ENCODE measurements at places on chromosomes 2 and 18. TPM values are rescaled to one million over a fixed set of nuclear protein-coding genes. Genes with fewer than 3 reads are reported as not detected.

GRCh38 chr2:230903231-230904150, 21.6 kb downstream of the GPR55 start:
- H3K27ac ChIP-seq: no peak overlapping the region
- no peaks in the 10 kb centered on the region for H3K36me3 ChIP-seq
- no peak overlapping the region for H3K4me3 ChIP-seq

GRCh38 chr2:76296438-76296837, 585.7 kb upstream of the GCFC2 start:
- DNase-seq: no peak
- no peak overlapping the region for H3K4me3 ChIP-seq
- H3K36me3 ChIP-seq: no peaks in the 10 kb centered on the region
- no peaks in the 10 kb centered on the region for H3K27me3 ChIP-seq

- H3K4me3 ChIP-seq: no peak overlapping the region
- DNase-seq: no peak
- no peaks in the 10 kb centered on the region for H3K27me3 ChIP-seq
- peaks cover 1% of the 10 kb centered on the region for H3K36me3 ChIP-seq
- H3K27ac ChIP-seq: no peak overlapping the region
Observed at GRCh38 chr2:231235217-231235616, 36.8 kb downstream of the ARMC9 start.

DNA sequence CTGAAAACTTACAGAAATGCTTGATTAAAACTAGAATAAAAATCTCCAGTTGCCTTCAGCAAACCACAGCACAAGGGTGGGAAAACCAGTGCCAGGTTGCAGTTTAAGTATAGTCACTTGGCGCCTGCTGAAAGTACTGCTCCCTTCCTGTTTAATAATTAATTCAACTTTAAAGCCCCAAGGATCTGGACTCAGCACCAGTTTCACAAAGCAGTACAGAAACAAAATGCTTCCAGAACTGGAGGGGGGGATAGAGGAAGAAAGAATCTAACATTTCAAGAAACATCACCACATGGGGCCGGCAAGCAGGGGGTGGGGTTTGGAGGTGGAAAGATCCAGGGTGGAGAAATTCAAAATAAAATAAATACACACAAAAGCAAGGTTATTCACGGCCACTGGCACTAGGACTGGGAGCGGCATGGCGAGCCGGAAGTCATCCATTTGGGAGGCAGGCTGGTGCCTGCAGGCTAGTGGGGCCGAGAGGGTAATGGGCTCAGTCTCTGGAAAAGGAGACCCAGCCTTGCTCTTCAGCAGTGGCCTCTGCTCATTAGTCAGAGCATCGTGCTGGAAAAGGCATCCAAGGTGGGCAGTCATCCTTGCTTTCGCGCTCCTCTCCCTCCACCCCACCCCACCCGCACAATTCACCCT, 85.8 kb downstream of the POU3F3 start:
- no peak overlapping the region for H3K4me3 ChIP-seq
- no peaks in the 10 kb centered on the region for H3K36me3 ChIP-seq
- DNase-seq: no peak
- H3K4me1 ChIP-seq: no peaks in the 10 kb centered on the region

GRCh38 chr18:61975526-61976326, 82.9 kb upstream of the RNF152 start:
- no peak overlapping the region for H3K27ac ChIP-seq
- no peaks in the 10 kb centered on the region for H3K27me3 ChIP-seq
- H3K36me3 ChIP-seq: no peaks in the 10 kb centered on the region
- H3K4me1 ChIP-seq: no peaks in the 10 kb centered on the region
- no peak for DNase-seq

DNA sequence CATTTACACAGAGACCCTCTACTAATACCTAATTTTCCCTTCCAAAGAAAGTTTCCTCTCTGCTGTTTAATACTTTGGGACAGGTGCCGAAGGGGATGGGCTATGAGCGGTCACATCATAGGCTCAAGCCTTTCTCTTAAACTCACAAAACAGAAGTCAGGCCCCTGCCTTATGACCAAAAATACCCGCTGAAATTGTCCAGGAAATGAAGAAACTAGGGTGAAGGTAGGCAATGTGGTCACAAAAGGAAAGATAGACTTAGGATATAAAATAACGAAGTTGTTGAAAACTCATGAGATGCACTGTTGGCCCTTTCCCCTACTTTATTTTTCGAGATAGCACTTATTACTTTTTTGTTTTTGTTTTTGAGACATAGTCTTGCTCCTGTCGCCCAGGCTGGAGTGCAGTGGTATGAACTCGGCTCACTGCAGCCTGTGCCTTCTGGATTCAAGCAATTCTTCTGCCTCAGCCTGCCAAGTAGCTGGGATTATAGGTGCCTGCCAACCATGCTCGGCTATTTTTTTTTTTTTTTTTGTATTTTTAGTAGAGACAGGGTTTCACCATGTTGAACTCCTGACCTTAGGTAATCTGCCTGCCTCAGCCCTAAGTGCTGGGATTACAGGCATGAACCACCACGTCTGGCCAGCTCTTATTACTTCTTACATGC, 16.3 kb downstream of the SLC8A1 start:
- no peak for DNase-seq
- no peaks in the 10 kb centered on the region for H3K36me3 ChIP-seq
- H3K4me1 ChIP-seq: peaks cover 48% of the 10 kb centered on the region
- H3K4me3 ChIP-seq: no peak overlapping the region

The CRYGD gene
- not detected for polyA plus RNA-seq

- no peaks in the 10 kb centered on the region for H3K27me3 ChIP-seq
- no peaks in the 10 kb centered on the region for H3K36me3 ChIP-seq
- DNase-seq: no peak
- peak overlapping the region; percentile 85 for H3K27ac ChIP-seq
- H3K4me3 ChIP-seq: peak overlapping the region; percentile 13
Observed at GRCh38 chr2:160411167-160411566, 82.4 kb downstream of the RBMS1 start.

The ACVR1 gene
- polyA plus RNA-seq: 25.5 TPM

The TUBB8B gene
- polyA plus RNA-seq: 0.30 TPM

- H3K4me1 ChIP-seq: peaks cover 9% of the 10 kb centered on the region
- H3K4me3 ChIP-seq: no peak overlapping the region
- H3K27ac ChIP-seq: no peak overlapping the region
- no peaks in the 10 kb centered on the region for H3K36me3 ChIP-seq
Observed at GRCh38 chr2:178366412-178366811, 84.6 kb downstream of the PRKRA start.

DNA sequence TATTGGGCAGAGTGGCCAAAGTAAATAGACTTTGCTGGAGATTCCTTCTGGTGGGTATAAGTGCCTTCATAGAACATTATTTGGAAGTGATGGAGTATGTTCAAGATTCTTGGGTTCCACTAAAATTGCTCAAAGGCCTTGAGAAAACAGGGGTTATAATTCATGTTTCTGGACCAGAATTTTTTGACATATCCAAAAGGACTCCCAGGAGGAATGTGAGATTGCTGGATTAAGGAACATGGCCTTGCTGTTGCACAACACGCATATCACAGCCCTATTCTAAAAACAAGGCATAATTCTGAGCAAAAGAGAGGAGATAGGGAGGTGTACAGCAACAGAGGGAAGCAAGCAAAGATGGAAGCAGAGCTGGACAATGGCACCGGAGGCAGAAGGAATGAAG, 111.7 kb upstream of the TNP1 start:
- no peak overlapping the region for H3K27ac ChIP-seq
- H3K4me1 ChIP-seq: no peaks in the 10 kb centered on the region
- DNase-seq: no peak
- peaks cover 4% of the 10 kb centered on the region for H3K27me3 ChIP-seq
- H3K4me3 ChIP-seq: no peak overlapping the region

GRCh38 chr2:54469484-54470053, 13.4 kb downstream of the SPTBN1 start:
- no peak overlapping the region for H3K4me3 ChIP-seq
- H3K4me1 ChIP-seq: peaks cover 10% of the 10 kb centered on the region
- DNase-seq: no peak
- H3K27ac ChIP-seq: no peak overlapping the region

The NMUR1 gene
- polyA plus RNA-seq: not detected

The FBXO48 gene
- polyA plus RNA-seq: 1.9 TPM

The SERPINE2 gene
- polyA plus RNA-seq: 1,210 TPM

DNA sequence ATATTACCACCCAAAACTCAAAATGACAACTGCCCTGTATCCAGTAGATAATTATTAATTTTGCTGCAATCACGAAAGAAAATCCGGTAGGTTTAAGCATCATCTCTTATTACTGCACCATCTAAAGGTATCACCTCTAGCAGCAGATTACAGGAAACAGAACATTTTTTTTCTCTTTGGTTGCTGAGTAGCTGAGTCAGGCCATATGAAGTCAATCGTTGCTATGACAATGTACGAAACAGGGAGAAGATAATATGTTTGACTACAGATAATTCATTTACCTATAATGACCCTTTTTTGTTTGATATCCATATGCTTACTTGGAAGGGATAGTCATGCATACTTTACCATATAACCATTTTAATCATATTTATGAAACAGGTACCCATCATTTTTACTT, 831.6 kb upstream of the CHAC2 start:
- H3K36me3 ChIP-seq: no peaks in the 10 kb centered on the region
- no peaks in the 10 kb centered on the region for H3K27me3 ChIP-seq
- H3K4me1 ChIP-seq: peaks cover 12% of the 10 kb centered on the region
- DNase-seq: no peak

The HOXD11 gene
- not detected for polyA plus RNA-seq

DNA sequence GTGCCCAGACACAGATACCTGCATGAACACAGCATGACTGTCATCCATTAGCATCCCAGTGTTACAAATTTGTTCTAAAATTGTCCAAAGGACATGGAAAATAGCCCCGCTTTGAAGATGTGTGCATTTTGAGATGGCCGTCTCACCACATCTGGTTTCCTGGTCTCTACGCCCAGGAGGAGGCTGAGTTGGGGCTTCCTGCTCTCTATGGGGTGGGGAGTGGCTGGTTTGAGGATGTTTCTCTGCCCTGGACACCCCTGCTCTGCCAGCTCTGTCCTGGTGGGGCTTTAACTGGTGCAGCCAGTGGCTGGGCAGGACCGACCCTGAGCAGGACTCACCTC, 74.6 kb upstream of the SMAD7 start:
- H3K36me3 ChIP-seq: no peaks in the 10 kb centered on the region
- H3K27ac ChIP-seq: no peak overlapping the region
- H3K4me3 ChIP-seq: no peak overlapping the region
- DNase-seq: no peak

DNA sequence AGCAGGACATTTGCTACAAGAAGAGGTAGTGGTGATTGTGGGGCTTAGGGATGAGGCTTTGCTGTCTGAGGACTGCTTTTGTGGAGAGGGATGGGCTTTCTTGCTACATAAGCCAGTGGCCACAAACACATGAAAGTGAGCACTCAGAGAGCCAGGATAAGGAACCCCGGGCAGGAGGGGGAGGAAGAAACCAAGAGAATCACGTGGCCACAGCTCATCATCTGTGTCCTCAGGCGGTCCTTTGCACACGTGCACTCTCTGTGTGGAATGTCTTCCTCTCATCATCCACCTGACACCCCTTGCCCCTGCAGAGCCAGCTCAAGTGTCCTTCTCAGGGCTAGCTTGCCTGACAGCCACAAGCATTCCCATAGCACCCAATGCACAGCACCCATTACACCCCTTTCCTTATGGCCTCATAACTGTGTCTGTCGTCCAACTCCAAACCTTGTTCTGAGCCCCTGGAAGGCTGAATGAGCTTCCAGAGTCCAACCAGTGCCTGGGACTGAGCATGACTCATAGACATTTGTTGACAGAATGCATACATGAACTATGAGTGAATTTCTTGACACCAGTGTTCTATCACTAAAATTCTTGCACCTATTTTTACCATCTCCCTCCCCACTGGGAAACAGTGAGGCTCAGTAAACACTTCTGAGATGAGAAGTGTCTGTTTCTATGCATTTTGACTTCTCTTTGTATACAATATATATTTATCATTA, 398.3 kb downstream of the ALK start:
- no peaks in the 10 kb centered on the region for H3K27me3 ChIP-seq
- no peaks in the 10 kb centered on the region for H3K4me1 ChIP-seq
- peak; percentile 4 for DNase-seq
- H3K27ac ChIP-seq: no peak overlapping the region

The ATP8B1 gene
- polyA plus RNA-seq: 14.6 TPM

The TEX44 gene
- not detected for polyA plus RNA-seq

- no peak overlapping the region for H3K4me3 ChIP-seq
- H3K36me3 ChIP-seq: no peaks in the 10 kb centered on the region
- no peaks in the 10 kb centered on the region for H3K4me1 ChIP-seq
- no peak overlapping the region for H3K27ac ChIP-seq
- no peak for DNase-seq
Observed at GRCh38 chr2:18395555-18395954, 164.9 kb downstream of the RDH14 start.

GRCh38 chr2:235463893-235464292, 29.9 kb upstream of the AGAP1 start:
- H3K36me3 ChIP-seq: no peaks in the 10 kb centered on the region
- no peak for DNase-seq
- no peaks in the 10 kb centered on the region for H3K4me1 ChIP-seq
- H3K27me3 ChIP-seq: no peaks in the 10 kb centered on the region

The C18orf54 gene
- polyA plus RNA-seq: 5.1 TPM

GRCh38 chr2:10814571-10815331, 2.2 kb upstream of the PDIA6 start:
- peaks cover 13% of the 10 kb centered on the region for H3K27me3 ChIP-seq
- no peak for DNase-seq
- H3K27ac ChIP-seq: no peak overlapping the region
- H3K36me3 ChIP-seq: peaks cover 8% of the 10 kb centered on the region
- H3K4me3 ChIP-seq: no peak overlapping the region

The ALPI gene
- polyA plus RNA-seq: not detected

GRCh38 chr2:197011801-197012641, 85.5 kb upstream of the PGAP1 start:
- no peaks in the 10 kb centered on the region for H3K36me3 ChIP-seq
- H3K27ac ChIP-seq: no peak overlapping the region
- H3K4me1 ChIP-seq: peaks cover 13% of the 10 kb centered on the region
- H3K4me3 ChIP-seq: no peak overlapping the region

DNA sequence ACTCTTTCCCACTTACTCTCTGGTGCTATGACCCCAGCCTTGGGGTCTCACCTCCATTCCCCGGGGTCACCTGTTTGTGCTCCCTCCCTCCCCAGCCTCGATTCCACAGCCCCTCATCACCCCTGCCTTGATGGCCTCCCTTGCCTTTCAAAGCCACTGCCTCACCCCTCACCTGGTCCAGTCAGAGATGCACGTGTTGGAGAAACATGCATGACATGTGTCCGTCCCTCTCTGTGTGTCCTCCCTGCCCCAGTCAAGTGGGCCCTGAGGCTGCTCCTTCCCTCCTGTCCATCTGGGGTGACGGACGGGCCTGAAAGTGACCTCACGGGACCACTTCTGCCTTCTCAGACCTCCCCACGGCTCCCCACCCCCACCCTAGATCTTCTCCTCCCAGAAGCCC, 82.3 kb upstream of the TWIST2 start:
- no peak overlapping the region for H3K27ac ChIP-seq
- no peak for DNase-seq
- H3K4me3 ChIP-seq: no peak overlapping the region
- H3K4me1 ChIP-seq: no peaks in the 10 kb centered on the region
- no peaks in the 10 kb centered on the region for H3K27me3 ChIP-seq

The STPG4 gene
- polyA plus RNA-seq: not detected

GRCh38 chr2:125254010-125254409, 1228.9 kb downstream of the CNTNAP5 start:
- H3K27me3 ChIP-seq: no peaks in the 10 kb centered on the region
- no peak overlapping the region for H3K4me3 ChIP-seq
- H3K27ac ChIP-seq: no peak overlapping the region
- H3K4me1 ChIP-seq: no peaks in the 10 kb centered on the region
- H3K36me3 ChIP-seq: no peaks in the 10 kb centered on the region
- no peak for DNase-seq
